ENCODE measurements at places on chromosomes 2 and 18.

DNA sequence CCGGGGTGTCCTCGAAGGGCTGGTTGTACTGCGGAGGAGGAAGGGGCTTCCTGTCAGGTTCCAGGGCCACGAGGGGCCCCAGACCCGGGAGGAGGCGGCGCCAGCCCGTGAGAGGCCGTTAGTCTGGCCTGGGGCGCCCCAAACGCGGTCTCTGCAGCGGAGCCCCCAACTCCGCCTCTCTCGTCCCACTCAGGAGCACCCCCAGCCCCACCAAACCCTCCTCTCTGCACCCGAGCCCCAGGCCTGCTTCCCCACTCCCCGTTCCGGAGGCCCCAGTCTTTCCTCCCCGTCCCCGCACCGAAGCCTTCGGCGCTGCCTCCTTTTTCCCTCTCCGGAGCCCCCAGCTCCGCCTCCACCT is 473 bp downstream of the HJURP start:
- DNase-seq: no peak

DNA sequence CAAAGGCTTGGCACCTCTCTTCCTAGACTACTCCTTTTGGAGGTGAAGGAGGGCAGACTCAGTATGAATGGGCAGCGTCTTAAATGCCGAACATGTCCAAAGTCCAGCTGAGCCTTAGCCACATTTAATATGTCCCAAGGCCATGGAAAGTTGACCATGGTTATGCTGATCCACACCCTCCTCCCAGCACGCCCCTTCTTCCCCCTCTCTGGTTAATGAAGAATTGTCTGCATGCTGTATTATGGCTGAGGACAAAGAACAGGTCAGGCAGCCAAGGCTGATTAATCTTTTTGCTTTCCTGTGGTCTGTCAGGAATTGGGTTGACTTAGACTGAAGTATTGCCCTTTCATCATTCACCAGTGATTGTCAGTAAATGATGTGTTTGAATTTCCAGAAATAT is 5.8 kb upstream of the MYOM1 start:
- no peak for DNase-seq

GRCh38 chr2:260507-261161 is 3.2 kb downstream of the SH3YL1 start:
- DNase-seq: no peak

- DNase-seq: no peak
Measured at GRCh38 chr2:46870051-46870839, 45.4 kb downstream of the MCFD2 start.

- no peak for DNase-seq
Measured at GRCh38 chr2:187971893-187972292, 319.8 kb upstream of the GULP1 start.

GRCh38 chr2:203155406-203155805 is 83.4 kb upstream of the CYP20A1 start:
- DNase-seq: no peak

DNA sequence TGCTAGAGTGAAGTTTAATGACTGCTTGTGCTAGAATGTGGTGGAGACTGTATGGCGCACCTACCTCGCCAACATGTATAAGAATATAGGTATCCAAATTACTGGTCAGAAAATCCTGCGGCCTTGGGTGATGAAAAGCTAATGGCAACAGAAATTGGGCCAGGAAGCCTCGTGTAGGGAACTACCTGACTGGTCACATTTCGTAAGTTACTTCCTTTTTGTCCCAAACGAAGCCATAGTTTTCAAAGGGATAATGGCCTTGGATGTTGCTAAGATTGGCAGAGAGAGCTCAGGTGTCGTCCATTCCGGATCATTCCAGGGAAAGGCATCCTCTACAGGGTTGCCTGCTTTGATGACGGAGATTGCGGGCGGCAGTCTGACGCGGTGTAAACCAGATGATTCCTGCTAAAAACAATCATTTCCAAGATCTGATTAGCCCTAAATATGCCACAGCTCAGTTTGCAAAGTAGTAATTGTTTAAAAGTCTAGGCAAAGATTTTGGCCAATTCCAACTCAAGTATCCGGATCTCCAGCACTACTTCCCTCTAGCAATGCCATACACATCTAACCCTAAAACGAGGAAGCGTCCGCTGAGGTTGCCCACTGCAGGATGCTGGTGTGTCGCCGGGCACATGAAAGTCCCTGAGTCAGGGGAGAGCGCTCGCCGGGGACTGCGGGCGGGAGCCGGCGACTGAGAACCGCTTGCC is 708 bp upstream of the MALT1 start:
- no peak for DNase-seq

- no peak for DNase-seq
Measured at GRCh38 chr2:121565389-121566250, 34.9 kb downstream of the RNU4ATAC start.

DNA sequence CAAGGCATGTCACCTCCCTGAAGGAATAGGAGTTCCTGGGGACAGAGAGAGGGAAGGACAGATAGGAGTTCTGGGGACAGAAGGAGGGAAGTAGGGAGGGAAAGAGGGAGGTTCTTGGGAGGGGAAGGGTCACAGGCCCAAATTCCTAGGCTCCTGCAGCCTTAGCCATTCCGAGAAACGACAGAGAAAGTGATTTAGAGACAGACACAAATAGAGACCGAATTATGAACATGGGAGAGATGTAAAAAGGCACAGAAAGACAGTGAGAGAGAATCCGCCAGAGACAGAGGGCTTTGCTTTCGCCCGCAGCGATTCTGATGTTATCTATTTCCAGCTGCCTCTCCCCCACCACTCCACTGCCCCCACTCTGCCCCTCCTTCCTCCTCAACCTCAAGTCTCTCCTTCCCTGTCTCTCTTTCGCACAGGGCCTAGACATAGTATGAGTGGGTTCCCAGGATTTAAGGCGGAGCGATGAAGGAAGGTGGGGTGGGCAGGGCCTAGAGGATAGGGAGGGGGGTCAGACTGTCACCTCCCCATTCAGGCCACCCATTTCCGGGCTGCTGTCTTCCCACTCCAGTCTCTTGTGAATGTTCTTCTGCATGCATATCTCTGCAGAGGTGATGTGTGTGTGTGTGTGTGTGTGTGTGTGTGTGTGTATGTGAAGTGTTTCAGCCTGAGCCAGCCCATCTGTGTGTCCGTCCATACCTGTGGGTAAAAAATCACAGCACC is 3.3 kb upstream of the WNT6 start:
- DNase-seq: no peak

DNA sequence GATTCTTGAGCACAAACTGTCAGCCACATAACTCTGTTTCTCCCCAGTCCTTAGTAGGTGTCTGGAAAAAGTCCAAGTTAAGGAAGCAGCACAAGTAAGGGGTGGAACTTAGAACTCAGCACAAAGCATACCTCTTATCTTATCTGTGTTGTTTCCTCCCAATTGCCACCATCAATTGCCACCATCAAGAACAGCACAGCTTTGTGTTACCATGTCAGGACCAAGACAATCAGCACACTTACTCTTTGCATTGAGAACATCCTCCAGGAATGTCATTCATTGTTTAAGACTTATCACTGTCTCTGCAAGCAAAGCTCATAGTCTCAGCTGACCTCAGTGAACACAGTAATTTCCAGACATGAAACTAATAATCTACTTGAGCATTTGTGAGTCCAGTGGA is 212.7 kb upstream of the FSHR start:
- no peak for DNase-seq

Measured in CD8-positive, alpha-beta T cell (primary cell).